ENCODE measurements at places on chromosomes 1 and 21. TPM values are rescaled to one million over a fixed set of nuclear protein-coding genes. Genes with fewer than 3 reads are reported as not detected.

LEMD1 gene
- total RNA-seq: 2.2 TPM

SLC45A3 gene
- 0.55 TPM for total RNA-seq

DNA sequence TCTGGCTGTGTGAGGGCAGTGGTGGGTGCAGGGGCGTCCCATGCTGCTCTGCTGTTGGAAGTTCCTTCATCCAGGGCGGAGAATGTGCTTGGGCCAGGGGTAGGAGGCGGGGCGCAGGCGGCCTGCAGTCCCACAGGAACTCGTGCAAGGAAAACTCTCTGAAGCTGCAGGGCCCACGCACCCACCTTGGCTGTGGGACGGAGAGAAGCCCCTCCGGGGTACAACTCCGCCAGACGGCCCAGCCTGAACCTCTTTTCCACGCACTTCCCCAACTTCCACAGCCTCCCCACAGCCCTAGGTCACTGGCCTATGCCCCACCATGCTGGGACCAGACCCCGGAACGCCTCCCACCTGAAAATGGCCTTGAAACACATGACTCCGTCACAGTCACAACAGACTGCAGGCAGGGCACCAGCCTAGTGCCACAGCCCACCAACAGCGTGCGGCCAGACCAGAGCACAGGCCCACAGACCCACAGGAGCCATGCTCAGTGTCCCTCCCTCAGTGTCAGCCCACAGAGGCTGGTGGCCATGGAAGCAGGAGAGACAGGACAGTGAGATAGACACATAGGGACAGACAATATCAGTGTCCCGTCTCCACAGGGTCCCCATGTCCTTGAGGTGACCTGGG lies 47.8 kb downstream of the WNT9A start:
- DNase-seq: no peak

DNA sequence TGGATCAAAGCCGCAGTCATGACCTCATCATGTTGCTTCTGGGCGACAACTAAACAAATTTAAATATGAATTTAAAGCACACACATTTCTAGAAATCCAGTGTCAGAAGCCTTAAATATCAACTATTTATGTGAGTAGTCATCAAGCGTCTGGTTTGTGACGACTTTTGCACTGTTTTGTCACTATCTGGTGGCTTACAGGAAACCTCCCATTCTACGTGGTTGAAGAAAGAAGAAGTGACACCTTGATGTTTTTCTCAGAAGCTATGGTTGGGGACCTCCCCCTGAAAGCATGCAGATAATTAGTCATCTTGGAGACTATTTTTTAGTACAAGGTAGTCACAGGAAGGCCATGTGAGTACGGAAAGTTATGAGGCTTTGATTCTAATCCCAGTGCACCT lies 58.5 kb downstream of the TENT5C start:
- DNase-seq: peak; percentile 76

- no peak for DNase-seq
Observed at GRCh38 chr1:90964444-90965035, 57.3 kb downstream of the ZNF644 start.

GRCh38 chr21:36699546-36700294 lies 805 bp downstream of the SIM2 start:
- DNase-seq: no peak

DNA sequence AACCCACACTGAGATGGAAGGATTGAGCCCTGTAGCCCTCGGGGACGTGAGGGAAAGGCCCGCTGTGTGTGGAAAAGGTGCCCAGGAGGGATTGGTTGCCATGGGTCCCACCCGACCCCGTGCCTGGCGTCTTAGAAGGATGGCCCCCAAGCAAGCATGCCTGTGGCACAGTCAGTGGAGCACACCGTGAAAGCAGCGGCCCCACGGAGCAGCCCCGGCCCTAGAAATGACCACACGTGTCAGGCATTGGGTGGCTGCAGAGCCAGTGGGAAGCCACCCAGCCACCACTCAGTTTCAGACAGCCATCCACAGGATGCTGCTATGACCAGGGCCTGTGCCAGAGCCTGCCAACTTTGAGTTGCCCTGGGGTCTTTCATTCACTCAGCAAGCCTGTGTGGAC lies 13.3 kb upstream of the EPHA8 start:
- DNase-seq: no peak

DNA sequence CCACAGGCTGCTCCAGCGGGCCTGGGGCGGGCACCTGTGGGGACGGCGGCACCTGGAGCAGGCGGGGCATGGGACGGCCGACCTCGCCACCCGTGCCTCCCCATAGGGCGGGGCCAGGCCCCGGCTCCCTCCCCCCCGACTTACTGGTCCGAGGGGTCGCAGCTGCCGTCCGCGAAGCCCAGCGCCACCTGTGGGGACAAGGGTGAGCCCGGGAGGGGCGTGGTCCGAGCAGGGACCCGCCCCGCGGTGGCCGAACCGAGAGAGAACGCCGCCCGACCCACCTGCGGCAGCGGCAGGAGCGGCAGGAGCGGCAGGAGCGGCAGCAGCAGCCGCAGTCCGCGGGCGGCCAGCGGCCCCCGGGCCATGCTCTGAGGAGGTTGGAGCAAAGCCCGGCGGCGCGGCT lies at the start of gene TMEM52:
TMEM52 (minus strand) TSS at position 379 of the 403 bp plus-strand sequence; CDS start at position 365, 14 bp downstream.
- DNase-seq: no peak

- DNase-seq: no peak
Observed at GRCh38 chr1:58883037-58883887, 99.4 kb upstream of the JUN start.

- DNase-seq: no peak
Observed at GRCh38 chr1:209037064-209037463, 546.5 kb upstream of the CAMK1G start.

DNA sequence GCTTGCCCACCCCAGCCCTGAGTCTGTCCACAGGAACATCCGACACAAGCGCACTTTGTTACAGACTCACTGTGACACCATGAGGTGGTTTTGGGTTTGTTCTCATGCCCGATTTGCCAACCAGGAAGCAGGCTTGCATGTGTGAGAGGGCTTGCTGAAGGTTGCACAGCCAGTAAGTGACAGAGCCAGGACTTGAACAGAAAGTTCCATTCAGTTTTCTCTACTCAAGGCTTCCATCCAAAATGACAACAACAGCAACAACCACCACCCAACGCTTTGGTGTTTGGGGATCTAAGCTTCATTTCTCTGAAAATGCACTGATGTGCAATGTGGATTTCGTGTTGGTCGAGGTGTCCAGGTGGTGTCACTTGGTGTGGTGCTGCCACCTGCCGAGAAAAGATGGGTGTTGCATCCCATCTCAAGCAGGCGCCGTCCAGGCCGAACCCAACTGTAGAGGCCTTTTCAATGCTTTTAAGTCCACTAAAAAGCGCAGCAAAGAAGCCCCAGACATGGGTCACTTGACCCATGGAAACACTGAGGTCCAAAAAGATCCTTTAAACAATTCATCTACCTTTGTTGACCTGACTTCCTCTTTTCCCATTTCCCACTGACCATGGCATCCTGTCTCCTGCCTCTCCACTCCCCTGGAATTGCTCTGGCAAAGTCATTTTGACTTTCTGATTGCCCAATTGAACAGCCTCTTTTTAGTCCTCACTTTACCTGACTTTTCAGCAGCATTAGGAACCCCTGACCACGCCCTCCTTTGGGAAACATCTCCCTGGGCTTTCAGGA lies 12.2 kb downstream of the CITED4 start:
- peak; percentile 86 for DNase-seq

DNA sequence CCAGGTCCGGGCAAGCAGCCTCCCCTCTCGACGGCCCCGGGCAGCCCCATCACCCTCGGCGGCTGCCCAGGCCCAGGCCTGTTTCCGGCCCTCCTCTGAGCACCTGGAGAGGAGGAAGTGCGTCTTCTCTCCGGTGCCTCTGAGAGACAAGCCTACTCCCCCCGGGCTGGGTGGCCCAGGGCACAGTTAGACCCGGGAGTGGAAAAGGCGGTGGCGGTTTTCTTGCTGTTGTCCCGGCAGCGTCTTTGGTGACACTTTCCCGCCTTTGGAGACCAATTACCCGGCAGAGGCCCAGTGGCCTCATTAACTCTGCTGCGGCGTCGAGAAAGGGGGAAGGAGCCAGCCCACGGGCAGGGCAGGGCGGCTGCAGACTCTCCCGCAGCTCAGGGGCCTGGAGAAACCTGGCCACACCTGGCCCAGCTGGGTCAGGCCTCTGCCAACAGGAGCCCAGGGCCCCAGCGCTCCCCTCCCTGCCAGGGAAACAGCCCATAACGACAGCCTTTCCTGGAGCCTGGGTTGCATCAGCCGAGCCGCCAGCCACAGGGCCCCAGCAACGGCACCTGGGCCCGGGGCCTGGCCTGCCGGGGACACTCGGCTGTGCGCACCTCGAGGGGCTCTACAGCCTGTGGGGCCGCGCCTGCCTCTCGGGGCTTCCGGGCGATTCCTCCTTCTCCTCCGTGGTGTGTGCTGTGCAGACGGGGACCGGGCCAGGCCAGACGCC lies 28.4 kb upstream of the C1orf159 start:
- DNase-seq: peak; percentile 80

DNA sequence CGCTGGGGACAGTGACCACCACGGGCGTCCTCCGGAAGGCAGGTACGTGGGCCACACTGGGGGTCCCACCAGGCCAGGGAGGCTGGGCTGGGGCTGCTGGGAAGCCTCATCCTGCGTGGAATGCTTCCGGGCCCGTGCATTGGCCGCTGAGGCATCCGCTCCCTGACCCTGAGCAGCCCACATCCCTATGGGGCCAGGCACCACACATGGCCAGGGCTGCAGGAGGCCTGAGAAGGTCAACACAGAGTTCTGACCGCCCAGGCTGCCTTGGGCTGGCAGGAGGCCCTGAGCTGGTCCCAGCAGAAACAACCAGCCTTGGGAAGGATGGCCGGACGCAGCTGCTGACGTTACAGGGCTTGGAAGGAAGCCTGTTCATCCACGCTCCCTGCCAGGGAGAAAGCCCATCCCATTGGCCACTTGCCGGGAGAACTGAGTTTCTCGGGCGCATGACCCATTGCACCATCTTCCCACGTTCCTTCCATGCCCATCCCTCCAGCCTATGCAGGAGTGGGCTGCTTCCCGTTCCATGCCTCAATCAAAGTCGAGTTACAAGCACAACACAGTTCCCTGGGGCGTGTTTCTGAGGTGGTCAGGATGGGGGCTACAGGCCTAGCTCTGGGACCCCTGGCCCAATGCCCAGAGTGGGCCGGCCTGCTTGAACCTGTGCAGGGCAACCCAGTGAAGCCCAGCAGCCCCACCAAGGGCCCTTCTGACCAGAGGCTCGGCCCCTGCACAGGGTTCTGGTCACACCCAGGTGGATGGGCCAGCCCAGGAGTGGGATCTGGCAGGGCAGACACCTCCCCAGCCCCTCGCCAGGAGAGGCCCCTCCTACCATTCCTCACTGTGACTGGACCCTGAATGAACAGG lies 31.7 kb downstream of the TRIM11 start:
- DNase-seq: no peak

GRCh38 chr1:4002741-4003140 lies 102.7 kb upstream of the C1orf174 start:
- no peak for DNase-seq

- no peak for DNase-seq
Observed at GRCh38 chr1:81682490-81682889, 118.2 kb upstream of the ADGRL2 start.

GRCh38 chr1:223737342-223737741 lies 25.0 kb downstream of the CAPN2 start:
- DNase-seq: no peak

DNA sequence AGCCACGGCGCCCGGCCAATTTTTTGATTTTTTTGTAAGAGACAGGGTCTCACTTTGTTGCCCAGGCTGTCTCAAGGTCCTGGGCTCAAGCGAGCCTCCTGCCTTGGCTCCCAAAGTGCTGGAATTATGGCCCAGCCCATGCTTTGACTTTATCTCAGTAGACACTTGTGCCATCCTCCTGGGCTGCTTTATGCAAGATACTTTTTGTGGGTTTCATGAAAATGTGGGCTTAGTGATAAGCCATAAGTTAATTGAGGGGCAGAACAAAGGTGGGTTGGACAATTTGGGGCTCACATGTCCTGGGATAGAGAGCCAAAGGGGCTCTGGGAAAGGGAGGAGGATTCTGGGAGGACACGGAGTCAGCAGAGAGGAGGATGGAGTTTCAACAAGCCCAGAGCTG lies 22.0 kb downstream of the ALPL start:
- no peak for DNase-seq

DNA sequence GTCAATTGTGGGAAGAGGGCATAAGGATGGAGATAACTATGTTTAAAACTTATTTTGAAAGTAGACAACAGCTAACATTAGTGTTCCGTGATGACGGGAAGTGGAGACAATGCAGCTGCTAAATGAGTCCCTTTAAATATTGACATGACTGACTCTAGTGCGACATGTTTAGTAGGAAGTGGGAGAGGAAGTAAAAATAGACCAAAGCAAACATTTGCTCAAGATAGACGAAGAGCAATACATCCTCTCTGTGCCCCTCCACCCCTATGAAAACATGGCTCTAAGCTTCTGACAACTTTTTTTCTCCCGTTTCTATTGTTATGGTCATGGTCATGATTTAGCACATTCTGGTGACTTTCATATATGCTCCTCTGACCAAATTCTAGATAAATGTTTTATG lies 60.0 kb upstream of the HMCN1 start:
- no peak for DNase-seq

DNA sequence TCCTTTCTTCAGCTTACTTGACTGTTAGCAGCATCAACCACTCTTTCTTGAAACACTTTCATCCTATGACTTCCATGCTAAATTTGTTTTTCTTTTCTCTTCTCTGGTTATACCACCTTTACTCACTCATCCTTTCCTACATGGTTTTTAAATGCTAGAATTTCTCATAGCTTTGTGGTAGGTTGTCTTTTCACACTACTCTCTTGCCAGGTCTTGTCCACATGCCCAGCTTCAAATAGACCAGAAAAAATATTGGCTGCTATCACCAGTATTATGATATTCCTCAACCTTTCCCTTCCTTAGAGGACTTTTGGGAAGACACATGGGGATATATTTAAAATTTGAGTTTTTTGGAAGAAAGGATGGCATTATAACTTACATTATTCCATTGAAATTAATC lies 48.8 kb downstream of the PPP1R12B start:
- DNase-seq: no peak

DNA sequence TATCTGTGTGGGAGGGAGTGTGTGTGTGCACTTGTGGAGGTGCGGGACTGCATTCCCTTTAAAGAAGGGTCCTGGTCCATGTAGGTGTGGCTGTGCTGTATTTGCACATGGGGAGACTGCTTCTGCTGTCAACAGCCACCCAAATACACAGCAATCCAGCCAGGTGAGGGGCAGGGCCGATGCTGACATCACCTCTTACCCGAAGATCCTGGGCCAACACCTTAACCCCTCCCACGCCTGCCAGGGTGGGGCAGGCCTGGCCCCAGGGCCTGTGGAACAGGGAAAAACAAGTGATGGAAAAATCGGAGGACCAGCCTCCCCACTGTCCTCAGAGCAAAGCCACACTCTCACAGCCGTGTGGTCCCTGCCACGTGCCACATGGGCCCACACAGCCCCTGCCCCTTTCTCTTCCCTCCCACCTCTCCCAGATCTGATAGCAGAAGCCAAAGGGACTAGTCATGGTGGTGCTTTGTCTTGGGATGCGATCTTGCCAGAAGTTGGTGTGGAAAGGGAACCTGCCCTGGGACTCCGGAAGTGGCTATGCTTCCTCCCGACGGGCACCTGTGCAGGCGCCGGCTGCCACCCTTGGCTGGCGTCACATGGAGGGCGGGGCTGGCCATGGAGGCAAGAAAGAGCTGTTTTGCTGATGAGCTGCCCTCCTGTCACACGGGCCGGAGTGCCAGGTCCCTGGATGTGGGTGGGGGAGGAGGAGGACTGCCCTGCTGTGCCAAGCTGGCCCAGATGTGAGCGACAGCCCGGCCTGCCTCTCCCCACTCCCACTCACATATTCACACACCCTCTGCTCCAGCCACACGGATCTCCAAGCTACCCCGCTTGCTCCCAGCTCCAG lies 7.8 kb upstream of the CASZ1 start:
- peak; percentile 22 for DNase-seq

GRCh38 chr1:94104776-94105580 lies 16.0 kb downstream of the ABCA4 start:
- DNase-seq: no peak
